ENCODE measurements at places on chromosomes 12 and 14.

- DNase-seq = no peak
Measured at GRCh38 chr12:57397441-57397840, 33.4 kb downstream of the R3HDM2 start.

- no peak for DNase-seq
Measured at GRCh38 chr12:110849748-110850403, 3.1 kb downstream of the CCDC63 start.

GRCh38 chr14:90559811-90560492 lies 163.1 kb downstream of the CALM1 start:
- no peak for DNase-seq

DNA sequence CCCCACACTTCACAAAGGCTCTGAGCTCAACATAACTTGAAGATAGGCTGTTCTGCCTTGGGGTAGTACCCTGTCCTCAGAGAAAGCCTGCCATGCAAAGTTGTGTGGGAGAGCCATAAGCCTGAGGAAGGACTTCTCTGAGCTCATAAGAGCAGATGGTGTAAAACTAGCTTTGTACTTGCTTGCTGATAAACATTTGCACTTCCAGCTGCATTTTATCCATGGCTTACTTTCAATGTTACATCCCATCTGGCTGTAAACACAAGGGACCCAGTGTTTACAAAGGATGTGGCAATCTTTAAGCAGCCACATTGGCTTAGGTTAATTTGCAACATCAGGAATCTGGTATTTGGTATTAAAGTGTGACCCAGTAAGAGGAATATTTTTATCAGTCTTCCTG lies 258.1 kb downstream of the IPO8 start:
- DNase-seq = no peak

GRCh38 chr14:65585216-65585615 lies 172.7 kb downstream of the FUT8 start:
- DNase-seq = no peak

GRCh38 chr14:95263527-95264231 lies 56.0 kb downstream of the CLMN start:
- no peak for DNase-seq

DNA sequence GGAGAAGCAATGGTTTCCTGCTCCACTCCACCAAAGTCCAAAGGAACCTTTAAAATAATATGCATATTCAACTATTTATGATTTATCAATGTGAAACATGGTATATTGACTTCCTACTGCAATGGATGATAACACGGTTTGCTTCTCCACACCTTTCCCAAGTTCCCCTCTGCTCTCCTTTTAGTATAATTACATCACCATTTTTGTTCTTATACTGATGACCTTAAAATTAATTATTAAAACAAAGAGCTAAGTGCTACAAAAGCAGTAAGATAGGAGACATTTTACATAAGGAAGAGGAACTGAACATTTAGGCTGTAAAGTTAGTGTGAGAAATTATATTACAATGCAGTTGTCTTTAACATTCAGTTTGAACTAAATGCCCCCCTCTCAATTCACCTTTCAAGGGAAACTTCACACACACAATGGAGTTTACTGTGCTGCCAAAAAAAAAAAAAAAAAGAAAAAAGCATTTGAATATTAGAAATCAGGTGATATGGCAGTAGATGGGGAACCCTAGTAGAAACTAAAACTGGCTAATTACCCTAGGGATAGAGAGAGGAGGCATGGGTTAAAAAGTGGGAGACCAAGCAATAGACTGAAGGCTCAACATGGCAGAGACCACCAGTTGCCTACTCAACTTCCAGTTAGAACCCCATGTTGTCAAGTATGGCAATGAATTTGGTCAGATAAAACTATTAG lies 37.1 kb upstream of the STK38L start:
- DNase-seq = no peak

DNA sequence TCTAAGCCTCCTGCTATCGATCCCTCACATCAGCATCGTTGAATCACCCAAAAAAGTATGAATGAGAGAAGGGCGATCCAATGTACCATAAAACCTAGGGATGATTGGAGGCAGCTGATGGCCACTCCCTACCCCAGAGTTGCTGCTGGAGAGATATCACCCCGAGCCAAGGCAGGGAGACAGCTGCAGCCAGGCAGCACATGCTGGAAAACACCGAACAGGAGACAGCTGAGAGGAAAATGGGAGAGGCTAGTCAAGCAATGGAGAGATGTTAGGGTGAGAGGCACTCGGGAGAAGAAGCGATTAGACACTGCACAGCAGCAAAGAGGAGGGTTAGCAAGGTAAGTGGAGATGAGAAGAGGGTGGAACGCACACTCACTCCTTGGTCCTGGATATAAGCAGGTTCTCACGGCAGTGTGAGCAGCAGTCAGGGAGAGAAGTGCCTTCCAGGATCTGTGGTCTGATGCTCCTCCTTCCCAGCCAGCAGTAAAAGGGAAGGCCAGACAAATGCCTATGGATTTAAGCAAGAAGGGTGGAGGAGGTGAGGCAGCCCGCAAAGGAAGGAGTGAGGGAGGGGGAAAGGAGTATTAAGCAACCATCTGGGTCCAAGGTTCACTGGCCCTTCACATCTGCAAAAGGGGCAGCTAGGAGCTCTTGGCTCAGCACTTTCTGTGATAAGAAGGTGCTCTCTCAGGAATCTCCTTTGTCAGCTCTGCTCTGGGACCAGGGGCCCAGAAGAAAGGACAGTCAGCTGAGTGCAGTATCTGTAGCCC lies at the start of gene SLC7A7:
SLC7A7 (minus strand) TSS at position 495 of the 773 bp plus-strand sequence. CDS start 2,037 bp downstream, outside the sequence.
- no peak for DNase-seq

DNA sequence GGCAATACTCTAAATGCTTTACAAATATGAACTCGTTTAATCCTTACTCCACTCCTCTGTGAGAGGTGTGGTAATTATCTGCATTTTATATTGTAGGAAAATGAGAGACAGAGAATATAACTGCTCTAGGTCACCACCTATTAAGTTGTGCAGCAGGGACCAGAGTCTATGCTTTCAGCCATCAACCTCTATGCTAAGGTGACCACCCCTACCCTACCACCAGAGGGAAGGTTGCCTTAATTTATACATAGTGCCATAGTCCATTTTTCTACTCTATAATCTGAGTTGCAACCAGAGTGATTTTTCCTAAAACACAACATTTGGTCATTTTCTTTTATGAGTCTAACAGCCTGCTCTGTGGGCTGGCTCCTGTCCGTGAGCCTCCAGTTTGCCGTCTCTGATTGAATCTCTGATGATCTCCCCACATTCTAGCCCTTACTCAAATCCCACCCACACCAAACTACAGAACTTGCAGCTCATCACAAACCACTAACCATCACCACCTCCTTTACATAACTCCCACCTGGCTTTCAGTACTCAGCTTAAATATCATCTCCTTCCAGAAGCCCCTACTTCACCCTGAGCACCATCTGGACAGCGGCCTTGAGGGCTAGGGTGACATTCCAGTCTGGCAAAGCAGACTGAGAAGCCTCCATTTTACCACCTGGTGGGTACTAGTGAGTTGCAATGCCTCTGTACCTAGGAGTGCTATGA lies 126.6 kb downstream of the PPM1H start:
- no peak for DNase-seq

DNA sequence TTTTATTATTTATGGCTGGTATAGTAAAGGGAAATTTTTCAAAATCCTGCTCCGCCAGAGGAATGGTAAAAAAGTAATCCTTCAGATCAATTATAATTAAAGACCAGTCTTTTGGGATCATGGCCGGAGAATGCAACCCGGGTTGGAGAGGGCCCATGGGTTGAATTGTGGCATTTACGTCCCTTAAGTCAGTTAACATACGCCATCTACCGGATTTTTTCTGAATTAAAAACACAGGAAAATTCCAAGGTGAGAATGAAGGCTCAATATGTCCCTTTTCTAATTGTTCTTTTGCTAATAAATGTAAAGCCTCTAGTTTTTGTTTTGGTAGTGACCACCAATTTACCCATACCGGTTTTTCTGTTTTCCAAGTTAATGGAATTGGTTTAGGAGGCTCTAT lies 602.8 kb downstream of the ALG10 start:
- peak; percentile 3 for DNase-seq

DNA sequence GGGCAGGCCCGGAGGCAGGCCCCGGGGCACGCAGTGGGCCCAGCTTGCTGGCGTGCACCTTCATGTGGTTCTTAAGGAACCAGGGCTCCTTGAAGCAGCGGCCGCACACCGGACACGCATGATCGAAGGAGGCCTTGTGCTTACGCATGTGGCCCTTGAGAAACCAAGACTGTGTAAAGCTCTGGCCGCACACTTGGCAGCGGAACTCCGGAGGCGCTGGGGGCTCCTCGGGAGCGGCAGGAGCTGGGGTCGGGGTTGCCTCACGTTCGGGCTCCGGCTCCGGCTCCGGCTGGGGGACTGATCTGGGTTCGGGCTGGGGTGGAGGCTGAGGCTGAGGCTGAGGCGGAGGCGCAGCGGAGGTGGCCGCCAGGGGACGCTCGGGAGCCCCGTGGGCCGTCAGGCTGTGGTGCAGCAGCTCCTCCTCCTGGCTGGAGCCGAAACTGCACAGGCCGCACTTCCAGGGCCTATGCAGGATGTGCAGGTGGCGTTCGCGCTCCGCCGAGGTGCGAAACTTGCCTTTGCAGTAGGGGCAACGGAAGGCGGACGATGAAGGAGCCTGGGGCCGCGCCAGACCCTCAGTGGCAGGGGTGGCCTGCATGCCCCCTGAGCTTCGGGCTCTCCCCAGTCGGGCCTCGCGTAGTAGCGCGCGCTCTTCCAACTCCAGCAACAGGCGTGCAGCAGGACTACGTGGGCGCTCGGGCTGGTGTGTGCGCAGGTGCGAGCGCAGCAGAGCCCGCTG lies 6.0 kb downstream of the ZNF219 start:
- peak; percentile 27 for DNase-seq

DNA sequence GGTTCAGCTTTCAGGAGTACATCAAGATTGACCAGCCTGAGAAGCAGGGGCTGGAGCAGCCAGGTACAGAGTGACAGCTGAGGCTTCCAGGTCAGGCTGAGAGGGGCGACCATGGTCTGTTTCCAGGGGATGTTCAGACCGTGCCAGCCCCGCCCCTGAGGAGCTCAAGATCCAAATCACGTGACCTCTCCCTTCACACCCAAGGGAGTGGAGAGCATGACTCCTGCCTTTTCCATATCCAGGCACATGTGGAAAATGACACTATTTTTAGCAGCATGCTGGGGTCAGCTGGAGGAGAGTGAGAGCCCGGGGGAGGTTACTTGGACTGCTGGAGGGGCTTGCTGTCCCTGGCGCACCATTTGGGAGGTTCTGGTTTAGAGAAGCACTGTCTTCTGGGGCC lies 92.7 kb downstream of the B4GALNT3 start:
- no peak for DNase-seq

GRCh38 chr14:51998348-51998747 lies 9.0 kb downstream of the RTRAF start:
- DNase-seq = no peak

- DNase-seq = peak; percentile 10
Measured at GRCh38 chr14:100850841-100851585, 25.1 kb downstream of the MEG3 start.

GRCh38 chr14:35866595-35867279 lies 40.6 kb downstream of the BRMS1L start:
- DNase-seq = no peak

- no peak for DNase-seq
Measured at GRCh38 chr12:101068836-101069235, 141.2 kb downstream of the SLC5A8 start.

DNA sequence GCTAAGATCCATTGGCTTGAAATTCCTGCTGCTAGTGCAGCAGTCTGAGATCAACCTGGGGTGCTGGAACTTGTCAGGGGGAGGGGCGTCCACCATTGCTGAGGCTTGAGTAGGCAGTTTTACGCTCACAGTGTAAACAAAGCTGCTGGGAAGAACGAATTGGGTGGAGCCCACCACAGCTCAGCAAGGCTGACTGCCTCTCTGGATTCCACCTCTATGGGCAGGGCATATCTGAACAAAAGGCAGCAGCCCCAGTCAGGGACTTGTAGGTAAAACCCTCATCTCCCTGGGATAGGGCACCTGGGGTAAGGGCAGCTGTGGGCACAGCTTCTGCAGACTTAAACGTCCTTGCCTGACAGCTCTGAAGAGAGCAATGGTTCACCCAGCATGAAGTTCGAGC lies 191.7 kb downstream of the ALG10B start:
- DNase-seq = peak; percentile 4

DNA sequence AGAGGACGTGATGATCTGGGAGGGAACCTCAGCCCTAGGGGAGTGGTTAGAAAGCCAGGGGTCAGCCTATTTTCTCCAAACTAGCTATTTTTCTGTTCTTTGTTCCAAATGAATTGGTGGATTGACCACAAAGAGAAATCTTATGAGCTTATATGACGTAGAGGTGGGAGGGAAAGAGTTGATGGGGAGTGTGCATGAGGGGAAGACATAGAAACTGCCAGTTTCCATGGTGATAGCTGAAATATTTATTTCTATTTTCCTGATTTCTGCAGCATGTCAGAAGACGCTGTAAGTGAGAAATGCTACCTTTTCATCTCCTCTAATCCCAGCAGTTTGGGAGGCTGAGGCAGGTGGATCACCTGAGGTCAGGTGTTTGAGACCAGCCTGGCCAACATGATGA lies 51.4 kb upstream of the CISTR start:
- no peak for DNase-seq

DNA sequence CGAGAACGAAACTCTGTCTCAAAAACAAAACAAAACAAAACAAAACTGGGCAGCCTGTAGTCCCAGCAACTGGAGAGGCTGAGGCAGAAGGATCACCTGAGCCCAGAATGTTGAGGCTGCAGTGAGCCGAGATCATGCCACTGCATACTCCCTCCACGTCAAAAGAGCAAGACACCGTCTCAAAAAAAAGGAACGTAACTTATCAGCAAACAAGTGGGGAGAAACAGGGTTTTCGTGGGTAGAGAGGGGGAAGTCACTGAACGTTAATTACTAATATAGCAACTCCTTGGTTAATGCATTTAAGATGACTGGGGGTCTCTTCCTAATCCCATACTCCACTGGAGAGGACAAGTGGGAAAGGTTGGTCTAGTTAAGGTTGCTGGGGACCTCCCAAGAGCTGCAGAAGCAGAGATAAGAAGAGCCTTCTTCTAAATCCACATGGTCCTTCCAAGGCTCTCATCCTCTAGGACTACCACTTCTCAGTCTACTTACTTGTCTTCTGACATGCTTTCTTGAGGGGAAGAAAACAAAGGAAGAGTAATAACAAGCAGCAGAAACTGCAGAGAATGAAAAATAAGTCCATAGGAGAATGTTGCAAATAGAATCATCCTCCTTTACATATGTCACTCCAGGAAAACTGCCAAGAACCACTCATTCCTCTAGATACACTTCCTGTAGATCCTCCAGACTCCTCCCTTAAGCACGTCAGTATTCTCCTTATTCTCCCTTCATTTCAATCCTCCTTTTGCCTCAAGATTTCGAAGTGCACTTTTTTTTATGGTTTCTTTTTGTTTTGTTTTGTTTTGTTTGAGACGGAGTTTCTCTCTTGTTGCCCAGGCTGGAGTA lies 5.8 kb downstream of the NUMB start:
- DNase-seq = peak; percentile 90
